HEK293T (cell line): ENCODE measurements at places on chromosomes 7 and 10.

- no peak for DNase-seq
These were observed 480.0 kb downstream of the LRMDA start for GRCh38 chr10:75911426-75911825.

- DNase-seq = no peak
These were observed 69.0 kb upstream of the LRRC17 start for GRCh38 chr7:102843850-102844249.

- DNase-seq = no peak
These were observed 239.2 kb upstream of the GLI3 start for GRCh38 chr7:42476255-42476654.

GRCh38 chr7:38893061-38893460 lies 15.9 kb downstream of the VPS41 start:
- no peak for DNase-seq

- no peak for DNase-seq
These were observed 41.7 kb downstream of the SGMS1 start for GRCh38 chr10:50582046-50582445.

- DNase-seq = peak; percentile 64
These were observed 129.3 kb downstream of the PKD1L1 start for GRCh38 chr7:47818796-47819606.

GRCh38 chr7:92319243-92319642 lies 73.5 kb downstream of the ANKIB1 start:
- DNase-seq = no peak

GRCh38 chr10:86108696-86109095 lies 257.9 kb downstream of the GRID1 start:
- no peak for DNase-seq

- no peak for DNase-seq
These were observed 31.3 kb downstream of the LIPJ start for GRCh38 chr10:88617772-88618300.

DNA sequence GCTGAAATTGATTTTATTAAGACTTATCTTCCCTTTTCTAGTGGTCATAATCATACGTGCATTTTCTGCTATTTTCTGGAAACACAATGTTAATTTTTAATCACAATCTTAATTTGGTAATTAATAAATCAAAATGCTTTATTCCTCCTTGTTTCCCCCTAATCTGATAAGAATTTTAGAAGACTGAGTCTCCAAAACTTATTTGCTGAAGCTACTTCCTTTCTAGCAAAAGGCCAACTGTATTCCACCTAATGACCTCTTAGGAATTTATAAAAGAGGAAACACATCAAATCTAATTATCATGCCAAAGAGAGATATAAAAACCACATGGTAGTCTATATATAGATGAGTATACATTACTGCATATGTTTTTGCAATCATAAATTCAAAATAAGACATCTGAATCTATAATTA lies 140.6 kb downstream of the GNAI1 start:
- no peak for DNase-seq

DNA sequence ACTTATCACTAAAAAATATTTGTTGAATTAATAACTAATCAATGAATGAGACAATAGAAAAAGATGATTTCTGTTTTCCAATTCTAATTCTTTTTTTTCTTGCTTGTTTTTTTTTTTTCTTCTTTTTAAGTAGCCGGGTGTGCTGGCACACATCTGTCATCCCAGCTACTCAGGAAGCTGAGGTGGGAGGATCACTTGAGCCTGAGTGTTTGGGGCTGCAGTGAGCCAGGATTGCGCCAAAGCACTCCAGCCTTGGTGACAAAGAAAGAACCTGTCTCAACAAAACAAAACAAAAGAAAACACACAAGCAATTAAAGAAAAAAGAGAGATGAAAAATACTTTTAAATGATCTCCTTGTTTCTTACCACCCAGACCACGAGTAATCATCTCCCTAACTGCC lies 1109.3 kb downstream of the REEP3 start:
- no peak for DNase-seq

GRCh38 chr7:139232904-139233303 lies 1.9 kb downstream of the UBN2 start:
- no peak for DNase-seq

DNA sequence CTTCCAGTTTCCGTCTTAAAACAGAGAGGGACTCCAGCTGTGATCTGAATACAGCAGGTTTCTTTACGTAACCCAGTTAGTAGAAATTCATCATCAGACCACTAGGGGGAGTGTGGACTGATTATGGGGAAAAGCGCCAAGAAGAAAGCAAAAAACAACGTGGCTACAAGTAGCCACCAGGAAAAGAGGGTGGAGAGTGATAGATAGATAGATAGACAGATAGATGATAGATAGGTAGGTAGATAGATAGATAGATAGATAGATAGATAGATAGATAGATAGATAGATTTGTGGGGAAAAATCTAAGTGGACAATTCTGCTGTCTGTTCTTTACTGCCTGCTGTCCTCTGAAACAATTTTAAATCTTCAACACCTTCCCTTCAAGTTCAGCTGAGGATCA lies 12.7 kb upstream of the AKR1B10 start:
- DNase-seq = peak; percentile 83

- DNase-seq = no peak
These were observed 3.8 kb upstream of the CRCP start for GRCh38 chr7:66110856-66111255.

DNA sequence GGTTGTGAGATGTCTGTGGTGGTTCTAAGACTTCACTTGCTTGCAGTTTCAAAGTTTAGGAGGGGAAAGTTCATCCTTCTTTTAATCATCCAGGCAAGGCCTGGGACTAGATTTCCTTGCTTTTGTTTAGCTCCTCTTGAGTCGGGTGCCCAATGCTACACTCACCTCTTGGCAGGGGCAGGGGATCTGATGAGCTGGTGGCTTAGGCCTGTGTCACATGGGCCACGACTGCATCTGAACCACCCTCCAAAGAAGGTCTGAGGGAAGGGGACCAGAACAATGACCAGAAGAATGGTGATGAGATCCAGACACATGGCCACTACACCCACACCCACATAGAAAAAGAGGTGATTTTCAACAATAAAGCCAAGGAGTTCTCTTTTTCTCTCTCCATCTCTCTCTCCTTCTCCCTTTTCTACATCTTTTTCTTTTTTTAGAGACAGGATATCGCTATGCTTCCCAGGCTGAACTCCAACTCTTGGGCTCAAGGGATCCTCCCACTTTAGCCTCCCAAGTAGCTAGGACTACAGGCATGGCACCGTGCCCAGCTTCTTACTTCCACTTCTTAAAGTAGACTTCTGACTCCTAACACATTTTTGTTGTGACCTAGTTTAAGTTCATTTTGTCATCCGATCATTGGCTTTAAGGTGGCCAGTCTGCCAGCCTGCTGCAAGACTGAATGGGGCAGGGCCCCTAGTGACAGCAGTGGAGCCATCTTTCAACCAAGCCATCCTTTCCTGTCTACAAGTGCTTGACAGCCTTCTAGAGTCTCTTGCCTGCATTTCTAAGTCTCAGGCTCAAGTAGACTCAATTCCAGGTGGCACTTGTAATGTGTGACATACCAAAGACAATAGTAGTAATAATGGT lies 350.9 kb downstream of the RNLS start:
- DNase-seq = no peak

DNA sequence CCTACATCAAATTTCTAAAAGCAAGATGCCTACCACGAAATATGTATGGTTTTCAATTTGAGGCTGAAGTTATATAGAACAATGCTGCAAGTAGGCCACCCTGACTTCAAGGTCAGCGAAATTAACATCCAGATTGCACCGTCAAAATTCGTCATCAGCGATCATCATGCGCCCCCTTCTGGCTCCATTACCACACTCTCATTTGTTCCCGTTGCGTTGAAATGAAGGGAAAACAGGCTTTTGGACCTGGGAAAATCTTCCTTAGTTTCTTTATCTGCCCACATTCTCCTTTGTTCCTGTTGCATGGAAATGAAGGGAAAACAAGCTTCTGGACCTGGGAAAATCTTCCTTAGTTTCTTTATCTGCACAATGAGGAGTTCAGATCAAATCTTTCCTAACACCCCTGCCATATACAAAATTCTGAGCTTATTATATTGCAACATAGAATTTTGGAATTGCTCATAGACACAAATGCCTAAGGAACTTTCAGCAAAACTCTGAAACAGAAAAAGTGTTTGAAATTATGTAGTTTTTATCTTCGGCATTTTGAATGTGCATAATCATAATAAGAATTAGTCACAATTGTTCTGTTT lies 98.2 kb upstream of the PRKCQ start:
- DNase-seq = peak; percentile 62

- no peak for DNase-seq
These were observed 23.7 kb upstream of the ITGA8 start for GRCh38 chr10:15743443-15743842.

DNA sequence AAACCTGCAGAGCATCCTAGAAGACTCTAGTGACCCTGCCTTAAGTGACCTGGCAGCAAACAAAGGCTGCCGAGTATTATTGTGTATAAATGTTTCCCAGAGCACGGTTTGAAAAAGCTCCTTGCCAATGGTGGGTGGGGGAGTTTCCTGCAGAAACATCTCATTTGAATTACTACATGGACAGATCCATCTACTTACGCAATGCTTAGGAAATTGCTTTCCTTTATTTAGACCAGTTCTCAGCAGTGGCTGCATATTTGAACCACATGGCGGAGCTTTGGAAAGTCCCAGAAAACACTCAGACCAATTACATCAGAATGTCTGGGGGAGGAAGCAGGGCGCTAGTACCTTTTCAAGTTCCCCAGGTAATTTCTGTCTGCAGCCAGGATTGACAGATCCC lies 560.9 kb downstream of the SDK1 start:
- DNase-seq = no peak

GRCh38 chr10:79207096-79207357 lies 138.3 kb downstream of the ZMIZ1 start:
- DNase-seq = no peak

DNA sequence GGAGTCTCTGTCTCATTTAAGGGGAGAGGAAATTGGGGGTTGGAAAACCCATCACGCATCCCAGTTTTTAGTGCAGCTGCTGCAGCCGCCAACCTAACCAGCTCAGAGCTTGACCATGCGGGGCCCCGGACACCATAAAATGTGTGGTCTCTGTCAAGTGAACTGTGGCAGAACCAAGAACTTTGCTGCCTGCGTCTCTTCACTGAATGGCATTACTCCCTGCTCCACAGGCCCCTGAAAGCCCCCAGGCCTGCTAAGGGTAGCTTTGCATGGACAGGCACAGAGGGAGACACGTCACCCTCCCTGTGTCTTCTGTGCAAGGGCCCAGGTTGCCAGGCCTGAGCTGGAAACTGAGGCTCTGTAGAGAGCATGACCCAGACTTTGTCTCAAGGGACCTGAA lies 144.6 kb upstream of the GPR26 start:
- no peak for DNase-seq

DNA sequence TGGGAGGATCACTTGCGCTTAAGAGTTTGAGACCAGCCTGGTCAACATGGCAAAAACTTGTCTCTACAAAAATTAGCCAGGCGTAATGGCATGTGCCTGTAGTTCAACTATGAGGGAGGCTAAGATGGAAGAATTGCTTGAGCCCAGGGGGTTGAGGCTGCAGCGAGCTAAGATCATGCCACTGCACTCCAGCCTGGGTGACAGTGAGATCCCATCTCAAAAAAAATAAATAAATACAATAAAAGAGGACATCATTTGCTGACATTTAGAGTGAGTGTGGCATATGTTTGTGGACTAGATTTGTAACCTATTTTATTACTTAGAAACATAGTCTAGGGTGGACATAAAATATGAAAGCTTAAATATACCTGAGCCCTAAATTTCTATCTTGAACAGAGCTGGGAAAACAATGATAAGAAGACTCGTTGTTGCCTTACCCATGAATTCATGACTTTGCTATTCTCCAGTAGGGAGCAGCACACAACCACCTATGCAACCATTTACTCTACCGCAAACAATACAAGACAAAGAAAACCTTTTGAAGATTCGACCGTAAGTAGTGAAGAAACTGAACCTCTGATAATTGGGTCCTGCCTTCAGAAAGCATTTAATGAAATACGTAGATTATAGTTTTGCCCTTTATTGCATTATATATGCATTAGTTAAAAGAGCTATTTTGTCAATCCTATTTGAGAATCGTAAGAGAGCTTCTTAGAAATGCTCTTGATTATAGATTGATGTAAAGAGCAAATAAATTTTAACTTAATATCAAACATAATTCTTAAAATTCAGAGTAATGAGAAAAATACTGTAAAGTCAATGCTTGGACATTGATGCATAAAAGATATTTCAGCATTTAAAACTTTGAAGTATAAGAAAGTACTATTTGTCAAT lies 83.5 kb downstream of the GNAT3 start:
- DNase-seq = peak; percentile 49

GRCh38 chr10:97711640-97712572 lies 1.6 kb upstream of the MARVELD1 start:
- no peak for DNase-seq

- no peak for DNase-seq
These were observed 9.4 kb upstream of the CRTAC1 start for GRCh38 chr10:98039690-98040381.

DNA sequence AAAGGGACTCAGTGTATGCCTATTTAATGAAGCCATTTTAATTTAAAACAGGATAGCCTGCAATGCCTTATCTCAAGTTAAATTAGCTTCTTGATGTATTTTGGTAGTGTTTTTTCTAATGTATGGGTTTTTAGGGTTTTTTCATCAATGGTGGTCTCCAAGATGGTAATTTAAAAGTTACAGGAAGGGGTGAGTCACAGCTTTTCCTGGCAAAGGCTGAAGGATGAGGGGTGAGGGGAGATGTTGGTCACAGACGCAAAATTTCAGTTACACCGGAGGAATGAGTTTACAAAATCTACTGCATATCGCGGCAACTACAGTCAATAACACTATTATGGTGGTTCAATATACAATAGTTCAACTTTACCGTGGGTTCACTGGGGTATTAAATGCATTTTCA lies 31.6 kb downstream of the CCDC3 start:
- no peak for DNase-seq
